Hindlimb muscle (tissue), 1 donor: ENCODE measurements at places on chromosomes 2 and 18.

DNA sequence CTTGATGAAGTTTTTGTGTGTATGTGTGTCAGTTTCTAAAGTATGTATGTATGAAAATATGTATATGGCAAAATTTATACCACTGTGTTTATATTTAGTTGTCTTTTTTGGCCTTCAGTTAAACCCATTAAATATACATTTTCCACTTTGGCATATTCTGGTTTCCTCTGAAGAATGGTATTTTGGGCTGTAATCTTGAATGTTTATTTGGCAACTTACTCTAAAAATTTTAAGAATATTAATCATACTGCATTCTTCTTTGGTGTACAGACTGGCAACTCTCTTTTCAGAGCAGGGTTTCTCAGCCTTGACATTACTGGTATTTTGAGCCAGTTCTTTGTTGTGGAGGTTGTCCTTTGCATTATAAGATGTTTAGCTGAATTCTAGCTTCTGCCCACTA, 27.9 kb upstream of the CCBE1 start:
- DNase-seq, result no peak

- DNase-seq, result no peak
These were observed 713 bp downstream of the ATOH8 start for GRCh38 chr2:85754313-85755095.

DNA sequence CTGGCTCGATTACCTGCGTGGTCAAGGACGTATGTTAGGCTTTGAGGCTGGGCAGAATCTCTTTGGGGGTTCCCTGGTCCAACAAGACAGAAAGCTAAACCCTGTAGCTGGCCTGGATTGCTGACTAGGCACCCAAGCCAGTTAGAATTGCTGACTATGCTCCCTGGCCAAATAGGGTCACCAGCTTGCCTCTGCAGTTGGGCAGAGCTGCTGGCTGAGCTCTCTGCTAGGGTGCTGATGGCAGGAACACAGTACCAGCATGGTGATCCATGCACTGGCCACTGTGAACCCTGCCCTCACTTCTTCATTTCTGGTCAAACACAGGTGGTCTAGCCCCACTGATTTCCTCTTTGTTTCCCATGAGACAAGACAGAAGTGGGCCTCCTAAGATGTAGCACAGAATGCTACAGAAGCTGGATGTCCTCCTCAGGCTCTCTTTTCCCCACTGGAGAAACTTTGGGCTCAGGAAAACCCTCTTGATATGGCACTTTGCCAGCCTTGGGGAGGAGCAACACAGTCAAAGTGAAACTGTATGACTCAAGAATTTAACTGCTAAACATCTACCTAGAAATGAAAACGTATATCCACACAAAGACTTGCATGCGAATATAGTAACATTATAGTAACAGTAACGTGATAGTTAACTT, 20.8 kb downstream of the SP140L start:
- no peak for DNase-seq

- DNase-seq, result no peak
These were observed 14.0 kb upstream of the INHBB start for GRCh38 chr2:120331903-120332302.

- no peak for DNase-seq
These were observed 130.0 kb downstream of the CAPN13 start for GRCh38 chr2:30677231-30677630.

DNA sequence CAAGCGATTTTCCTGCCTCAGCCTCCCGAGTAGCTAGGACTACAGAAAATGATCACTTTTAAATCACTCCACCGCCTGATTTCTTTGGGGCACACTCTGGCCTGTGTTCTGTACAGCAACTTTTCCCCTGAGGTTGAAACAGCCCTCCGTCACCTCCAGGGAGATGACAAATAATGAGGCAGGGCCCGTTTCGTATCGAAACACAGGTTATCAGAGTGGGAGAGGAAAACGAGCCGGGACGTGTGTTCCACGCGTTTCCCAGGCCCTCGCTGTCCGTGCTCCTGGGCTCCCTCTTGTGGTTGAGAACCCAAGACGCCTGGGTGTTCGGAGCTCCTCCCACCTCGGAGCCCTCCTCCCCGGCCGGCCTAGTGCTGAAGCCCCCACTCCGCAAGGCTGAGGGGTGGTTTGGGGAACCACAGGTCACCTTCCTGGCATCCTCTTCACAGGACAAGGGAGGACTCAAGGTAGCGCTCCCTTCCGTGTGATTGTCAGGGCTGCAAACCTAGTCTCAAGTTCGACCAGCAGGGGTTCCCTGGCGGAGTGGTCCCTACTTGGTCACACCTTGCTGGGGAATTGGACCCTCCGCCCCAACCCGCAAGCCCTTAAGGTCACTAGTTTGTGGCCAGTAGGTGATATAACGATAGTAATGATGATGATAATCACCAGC, 12.8 kb downstream of the ATP6V1B1 start:
- peak; percentile 69 for DNase-seq

- DNase-seq, result no peak
These were observed 36.4 kb downstream of the STK39 start for GRCh38 chr2:168210895-168211570.

DNA sequence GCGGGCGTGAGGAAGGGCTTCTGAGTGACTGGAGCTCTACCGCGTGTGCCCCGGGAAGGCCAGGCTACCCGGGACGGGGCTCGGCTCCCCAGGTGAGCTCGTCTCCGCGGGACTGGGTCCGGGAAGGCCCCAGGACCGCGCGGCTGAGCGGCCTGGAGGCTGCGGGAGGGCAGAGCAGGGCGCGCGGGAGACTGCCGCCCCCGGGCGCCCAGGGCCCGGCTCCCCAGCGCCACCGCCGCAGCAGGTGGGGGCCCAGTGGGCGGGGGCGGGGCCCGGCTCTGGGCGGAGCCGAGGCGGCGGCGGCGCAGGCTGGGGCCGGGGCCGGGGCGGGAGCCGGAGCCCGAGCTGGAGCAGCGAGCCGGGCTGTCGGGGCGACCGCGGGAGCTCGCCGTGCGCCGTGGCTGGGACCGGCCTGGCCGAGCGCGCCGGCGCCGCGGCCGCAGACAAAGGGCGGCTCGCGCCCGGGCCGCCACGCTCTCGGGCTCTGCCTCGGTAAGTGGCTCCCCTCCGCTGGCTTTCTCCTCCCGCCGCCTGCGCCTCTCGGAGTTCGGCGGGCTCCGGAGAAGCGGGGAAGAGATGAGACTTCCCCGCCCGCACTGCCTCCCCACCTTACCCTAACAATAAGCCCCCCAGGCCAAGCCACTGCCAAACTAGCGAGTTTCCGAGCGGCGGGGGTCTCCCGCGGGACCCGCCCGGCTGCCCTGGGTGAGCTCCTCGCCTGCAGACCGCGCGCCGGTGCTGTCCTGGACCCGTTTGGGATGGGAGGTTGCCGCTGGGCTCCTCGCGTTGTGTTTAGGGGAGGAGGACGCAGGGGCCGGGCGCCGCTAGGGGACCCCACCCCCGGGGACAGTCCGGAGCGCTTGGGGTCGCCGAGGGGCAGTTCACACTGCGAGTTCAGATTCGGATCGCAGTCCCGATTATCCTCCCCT, at the start of gene MAPK4:
Gene MAPK4 (plus strand): TSS at position 336 of the 929 bp plus-strand sequence. CDS start 103,872 bp downstream, outside the sequence.
- peak; percentile 53 for DNase-seq

GRCh38 chr2:109460553-109461324, 153.0 kb downstream of the SEPTIN10 start:
- no peak for DNase-seq

GRCh38 chr2:71552356-71552755, 99.0 kb downstream of the DYSF start:
- DNase-seq, result no peak

DNA sequence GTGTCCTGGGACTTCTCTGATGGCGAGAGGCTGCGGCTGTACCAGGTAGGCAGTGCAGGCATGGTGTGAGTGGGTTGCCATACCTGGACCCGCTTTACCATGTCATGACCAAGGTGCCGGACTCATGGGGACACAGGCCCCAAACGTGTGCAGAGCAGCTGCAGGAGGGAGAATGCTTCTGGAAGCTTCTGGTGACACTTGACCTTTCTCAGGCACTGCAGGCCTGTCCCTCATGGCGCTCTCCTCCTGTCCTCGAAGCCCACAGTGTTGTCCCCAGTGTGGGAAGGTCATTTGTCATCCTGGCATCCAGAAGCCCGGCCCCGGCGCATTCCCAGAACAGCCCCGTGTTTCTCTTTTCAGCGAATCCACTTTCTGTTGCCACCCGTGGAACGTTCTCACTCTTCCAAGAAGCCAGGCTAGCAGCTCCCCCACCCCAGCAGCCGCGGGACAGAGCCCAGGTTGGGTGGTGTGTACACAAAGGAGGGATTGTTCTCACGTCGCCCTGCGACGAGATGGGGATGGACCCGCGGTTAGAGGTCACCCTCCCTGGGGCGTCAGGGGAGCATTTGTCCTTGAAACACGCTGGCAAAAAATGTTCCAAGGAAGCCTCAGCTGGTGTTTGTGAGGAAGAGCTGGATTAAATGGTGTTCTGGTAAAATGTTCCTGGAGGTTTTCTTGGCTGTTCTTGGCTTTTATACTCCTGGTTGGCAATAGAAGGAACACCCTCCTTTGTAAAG, 43.7 kb downstream of the SH3BP4 start:
- no peak for DNase-seq

- no peak for DNase-seq
These were observed 62.5 kb upstream of the STAM2 start for GRCh38 chr2:152238016-152238415.

DNA sequence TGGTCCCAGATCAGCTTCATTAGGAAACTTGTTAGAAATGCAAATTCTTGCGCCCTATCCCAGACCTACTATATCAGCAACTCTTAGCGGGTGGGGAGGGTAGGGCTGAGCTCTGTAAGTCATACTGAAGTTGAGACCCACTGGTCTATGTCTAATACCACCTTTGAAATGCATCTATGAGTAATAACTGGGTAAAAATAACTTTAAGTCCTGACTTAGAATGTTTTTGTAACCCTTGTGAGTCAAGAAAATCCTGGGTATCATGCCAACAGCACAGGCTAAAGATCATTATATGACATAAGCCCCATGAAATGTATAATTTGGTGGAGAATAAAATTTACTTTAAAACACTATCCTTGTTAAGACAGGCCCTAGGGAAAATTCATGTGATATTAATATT, 41.4 kb downstream of the PRKD3 start:
- no peak for DNase-seq

- DNase-seq, result no peak
These were observed 2.9 kb upstream of the MGAT5 start for GRCh38 chr2:134250840-134251461.

GRCh38 chr2:163657281-163657656, 78.5 kb downstream of the FIGN start:
- no peak for DNase-seq

- peak; percentile 97 for DNase-seq
These were observed at the start of gene TRAPPC8 for GRCh38 chr18:31942999-31943877. Gene TRAPPC8, minus strand, starts transcription at chr18:31943128. Its CDS starts 364 bp downstream, at chr18:31942764.

GRCh38 chr2:5035057-5035488, 657.1 kb upstream of the SOX11 start:
- no peak for DNase-seq

GRCh38 chr2:178208817-178209216, 14.5 kb downstream of the OSBPL6 start:
- no peak for DNase-seq

GRCh38 chr2:198097630-198098029, 293.2 kb downstream of the PLCL1 start:
- no peak for DNase-seq

- DNase-seq, result no peak
These were observed 21.4 kb downstream of the POLE4 start for GRCh38 chr2:74979844-74980243.

DNA sequence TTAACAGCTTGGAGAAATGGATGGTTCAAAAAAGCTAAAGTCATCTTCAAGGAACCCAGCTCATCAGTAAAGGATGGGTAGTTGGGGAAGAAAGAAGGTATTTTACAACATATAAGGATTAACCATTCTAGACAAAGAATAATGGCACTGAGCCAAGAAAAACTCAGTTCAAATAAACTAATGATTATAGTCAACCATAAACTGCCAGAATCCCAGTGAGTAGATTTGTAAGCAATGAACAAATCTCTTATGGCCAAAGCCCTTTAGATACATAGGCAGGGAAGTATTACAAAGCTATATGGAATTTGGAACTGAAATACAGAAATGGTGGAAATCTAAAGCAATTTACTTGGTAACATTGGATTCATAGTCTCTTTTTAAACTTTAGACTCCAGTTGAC, 92.4 kb upstream of the ZFP36L2 start:
- DNase-seq, result no peak

DNA sequence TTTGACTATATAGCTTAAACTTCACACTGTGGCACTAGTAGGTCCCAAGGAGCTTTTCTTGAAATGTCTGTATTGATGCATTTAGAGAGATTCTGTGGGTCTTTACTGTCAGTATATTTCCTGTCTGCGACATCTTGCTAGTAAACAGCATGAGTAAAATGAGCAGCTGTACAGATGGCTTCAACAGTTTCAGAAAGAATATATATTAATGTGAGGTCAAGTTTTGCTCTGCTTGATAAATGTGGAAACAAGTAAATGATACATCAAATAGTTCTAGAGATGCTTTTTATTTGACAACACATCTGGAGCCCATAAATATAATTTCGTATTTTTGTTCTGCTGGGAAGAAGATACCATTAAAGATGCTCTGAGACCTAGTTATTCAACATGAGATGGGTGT, 310.9 kb upstream of the COL3A1 start:
- no peak for DNase-seq

DNA sequence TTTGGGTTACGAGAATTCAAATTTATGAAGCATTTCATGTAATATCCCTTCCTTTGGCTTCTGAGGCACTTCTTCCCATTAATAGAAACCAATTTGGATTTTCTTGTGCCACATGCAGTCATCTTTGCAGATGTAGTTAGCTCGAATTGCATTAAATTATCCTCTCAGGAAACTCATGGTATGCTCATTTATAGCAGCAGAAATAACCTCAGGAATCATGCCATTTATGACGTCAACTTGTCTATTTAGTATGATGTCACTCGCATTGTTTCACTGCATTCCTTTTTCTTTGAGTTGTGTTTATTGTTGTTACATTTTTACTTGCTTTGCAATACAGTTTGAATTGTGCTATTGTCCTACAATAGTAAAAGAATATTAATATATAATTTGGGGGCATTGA, 163.8 kb downstream of the RBM43 start:
- DNase-seq, result peak; percentile 78

- no peak for DNase-seq
These were observed 73.6 kb upstream of the EPC2 start for GRCh38 chr2:148570989-148571388.

DNA sequence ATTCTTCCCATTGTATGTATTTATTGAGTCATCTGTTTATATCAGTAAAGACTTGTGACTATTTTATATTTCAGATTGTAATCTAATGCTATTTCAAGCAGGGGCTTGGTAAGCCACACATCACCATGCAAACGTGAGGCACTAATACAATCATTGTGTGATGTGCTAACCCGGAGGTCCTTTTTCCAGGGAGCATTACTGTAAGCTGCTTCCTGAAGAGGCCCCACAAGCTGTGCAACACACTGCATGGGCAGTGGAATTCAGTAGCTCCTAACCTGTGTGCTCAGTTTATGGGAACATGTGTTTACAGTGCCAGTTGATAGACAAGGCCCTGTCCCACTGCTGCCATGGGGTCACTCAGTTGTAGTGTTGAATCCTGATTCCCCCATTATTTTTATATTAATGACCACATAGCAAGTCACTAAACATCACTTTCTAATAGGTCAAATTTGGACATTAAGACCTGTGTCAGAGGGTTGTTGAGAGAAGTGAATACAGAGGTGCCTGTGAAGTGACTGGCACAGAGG, 162.9 kb downstream of the FHOD3 start:
- DNase-seq, result no peak
